HT1080 (cell line): ENCODE measurements at places on chromosomes 3 and 15. TPM values are rescaled to one million over a fixed set of nuclear protein-coding genes. Genes with fewer than 3 reads are reported as not detected.

The STRA6 gene
- total RNA-seq: 0.10 TPM in 1 of 2 replicates, not detected in the other

The CEP19 gene
- 2.1 and 2.7 TPM in 2 replicates for total RNA-seq

GRCh38 chr3:52054661-52055511 is 1.5 kb downstream of the DUSP7 start:
- DNase-seq: no peak

DNA sequence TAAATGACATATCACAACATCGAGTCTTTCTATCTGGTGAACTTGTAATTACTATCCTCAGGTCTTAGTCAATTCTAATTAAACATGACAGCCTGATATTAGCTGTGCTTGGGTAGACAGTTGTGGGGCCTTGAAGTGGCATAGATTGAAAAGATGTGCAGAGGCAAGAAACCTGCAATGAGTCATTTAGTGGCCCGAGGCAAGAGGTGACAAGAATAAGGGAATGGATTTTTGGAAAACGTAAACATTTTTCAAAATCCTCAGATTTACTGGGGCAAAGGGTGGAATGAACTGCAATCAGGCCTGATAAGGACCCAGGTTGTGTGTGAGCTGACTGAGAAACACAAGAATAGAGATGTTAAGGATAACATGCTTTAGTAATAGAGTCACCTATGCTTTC is 29.5 kb upstream of the ULK4 start:
- no peak for DNase-seq

GRCh38 chr3:51395493-51396213 is 4.6 kb downstream of the RBM15B start:
- DNase-seq: no peak

DNA sequence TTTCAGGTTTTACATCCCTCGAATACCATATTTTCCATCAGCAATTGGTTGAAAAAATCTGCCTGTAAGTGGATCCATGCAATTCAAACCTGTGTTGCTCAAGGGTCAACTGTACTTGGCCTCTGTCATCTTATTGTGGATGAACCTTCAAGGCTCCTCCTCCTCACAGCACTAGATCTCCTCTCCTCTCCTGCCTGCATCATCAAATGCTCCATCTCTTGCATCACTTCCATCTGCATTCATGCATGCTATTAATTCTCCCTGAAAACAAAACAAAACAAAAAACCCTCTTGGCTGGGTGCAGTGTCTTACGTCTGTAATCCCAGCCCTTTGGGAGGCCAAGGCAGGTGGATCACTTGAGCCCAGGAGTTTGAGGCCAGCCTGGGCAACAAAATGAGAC is 10.1 kb downstream of the BCL2L10 start:
- DNase-seq: peak; percentile 57

DNA sequence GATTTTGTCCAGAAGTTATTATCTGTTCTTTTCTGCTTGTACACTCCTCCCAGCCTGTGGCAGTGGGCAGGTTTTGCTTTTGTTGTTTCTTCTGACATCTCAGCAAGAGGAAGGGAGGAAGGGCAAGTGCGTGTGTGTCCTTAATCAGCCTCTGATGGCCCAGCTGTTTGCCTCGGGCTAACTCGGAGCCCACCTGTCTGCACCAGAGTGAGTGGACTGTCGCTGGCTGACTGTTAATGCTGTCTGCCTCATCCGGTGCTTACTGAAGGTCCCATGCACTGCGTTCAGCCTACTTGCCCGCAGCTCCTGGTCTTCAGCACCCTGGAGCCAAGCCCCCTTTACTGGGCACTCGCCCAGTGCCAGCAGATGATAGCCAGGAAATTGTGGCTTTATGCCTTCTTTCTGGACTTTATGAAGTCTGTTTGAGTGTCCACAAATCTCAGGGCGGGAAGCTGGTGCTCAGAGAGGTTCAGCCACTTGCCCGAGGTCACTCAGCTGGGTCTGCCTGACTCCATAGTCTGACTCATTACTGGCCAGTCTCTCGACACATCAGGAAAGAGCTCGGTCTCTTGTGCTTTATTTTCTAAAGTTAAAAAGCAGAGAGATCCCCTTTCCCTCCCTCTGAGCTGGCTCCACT is 89.5 kb downstream of the CHRNA7 start:
- DNase-seq: no peak

- no peak for DNase-seq
Observed at GRCh38 chr15:64847448-64847847, 5.7 kb downstream of the PLEKHO2 start.
